Stimulated activated CD4-positive, alpha-beta T cell treated with anti-CD3 and anti-CD28 coated beads, Interleukin-4, amount 100 ng/mL, for 4 hours (primary cell): ENCODE measurements at places on chromosomes 3 and 15.

DNA sequence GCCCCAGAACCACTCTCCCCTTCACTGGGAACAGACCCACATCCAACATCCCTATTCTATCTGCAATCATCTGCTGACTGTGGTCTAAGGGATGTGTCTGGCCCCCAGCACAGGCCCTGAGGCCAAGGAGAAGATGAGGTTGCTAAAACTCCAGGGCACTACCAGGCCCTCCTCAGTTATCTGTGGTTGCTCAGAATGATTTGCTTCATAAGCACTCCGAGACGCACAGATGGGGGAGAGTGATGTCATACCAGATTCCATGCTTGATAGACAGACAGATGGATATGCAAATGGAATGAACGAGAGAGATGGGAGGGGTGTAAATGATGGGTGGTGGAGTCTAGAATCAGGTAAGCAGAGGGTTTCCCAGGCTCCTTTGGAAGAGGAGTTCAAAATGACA is 57.8 kb downstream of the CEMIP start:
- no peak for DNase-seq

- no peak for DNase-seq
These were observed 8.4 kb upstream of the ATR start for GRCh38 chr3:142586803-142587406.

- no peak for DNase-seq
These were observed 19.3 kb downstream of the TBC1D21 start for GRCh38 chr15:73892446-73893226.

DNA sequence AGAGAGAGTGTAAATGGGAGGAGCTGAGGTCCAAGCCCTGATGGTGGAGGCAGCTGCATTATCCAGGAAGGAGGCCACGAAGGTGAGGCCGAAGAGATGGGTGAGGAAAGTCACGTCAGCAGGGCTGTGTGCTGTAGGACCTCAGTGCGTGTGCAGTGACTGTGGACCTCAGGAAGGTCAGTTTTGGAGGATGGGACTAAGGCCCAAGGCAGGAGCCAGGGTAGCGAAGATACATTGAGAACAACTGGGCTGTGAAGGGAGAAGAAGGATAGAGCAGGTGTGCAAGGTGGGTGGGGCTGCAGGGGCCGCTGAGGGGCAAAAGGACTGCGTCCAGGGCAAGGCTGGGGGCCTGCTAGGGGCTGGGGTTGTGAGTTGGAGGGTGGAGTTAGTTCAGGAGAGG is 4.9 kb downstream of the KLHL40 start:
- DNase-seq, result no peak

GRCh38 chr3:126573492-126574117 is 14.9 kb upstream of the C3orf22 start:
- DNase-seq, result no peak
